8988T (cell line): ENCODE measurements at places on chromosomes 2 and 18.

GRCh38 chr18:39835303-39836030 lies 2119.6 kb upstream of the PIK3C3 start:
- DNase-seq: no peak

- DNase-seq: no peak
Measured at GRCh38 chr2:31136732-31137131, 1.5 kb downstream of the GALNT14 start.

DNA sequence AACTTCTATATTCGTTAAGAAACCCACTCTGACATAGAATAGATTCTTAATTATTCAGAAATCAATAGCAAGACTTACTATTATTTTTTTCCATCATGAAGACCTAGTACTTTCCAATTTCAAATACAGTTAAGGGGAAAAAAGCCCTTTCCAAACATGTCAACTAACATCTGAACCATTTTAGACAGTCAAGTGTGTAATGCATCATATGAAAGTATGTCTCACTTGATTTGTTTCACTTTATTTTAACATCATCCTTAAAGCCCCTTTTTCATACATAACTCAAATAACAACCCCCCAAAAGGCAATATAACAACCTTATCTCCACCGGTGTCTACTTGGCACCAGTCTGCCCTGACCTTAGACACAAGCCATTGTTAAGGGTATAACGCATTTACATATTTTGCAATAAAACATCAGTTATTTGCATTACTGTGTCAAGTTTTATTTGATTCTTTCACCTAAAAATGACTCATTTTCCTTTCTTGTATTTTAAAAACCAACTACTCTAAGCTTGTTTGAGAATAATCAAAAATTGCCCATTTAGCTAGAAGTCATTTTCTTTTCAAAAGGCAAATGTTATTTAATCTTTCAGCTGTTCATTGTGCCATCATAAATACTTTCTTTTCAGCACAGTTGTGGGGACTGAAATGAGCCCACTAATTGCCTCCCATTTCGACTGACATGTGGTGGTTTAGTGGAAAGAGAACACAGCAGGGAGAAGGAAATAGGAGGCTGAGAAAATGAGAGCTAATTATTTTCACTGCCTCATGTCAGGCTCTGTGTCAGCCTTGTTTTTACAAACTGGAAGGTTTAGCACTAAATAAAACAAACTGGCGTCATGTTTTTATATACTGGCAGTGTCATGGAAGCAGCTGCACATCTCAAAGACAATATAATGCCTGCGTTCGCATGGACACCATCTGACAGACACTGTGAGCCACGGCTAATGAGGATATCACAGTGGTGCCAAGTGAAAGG lies 104.7 kb upstream of the CDCA7 start:
- DNase-seq: no peak

DNA sequence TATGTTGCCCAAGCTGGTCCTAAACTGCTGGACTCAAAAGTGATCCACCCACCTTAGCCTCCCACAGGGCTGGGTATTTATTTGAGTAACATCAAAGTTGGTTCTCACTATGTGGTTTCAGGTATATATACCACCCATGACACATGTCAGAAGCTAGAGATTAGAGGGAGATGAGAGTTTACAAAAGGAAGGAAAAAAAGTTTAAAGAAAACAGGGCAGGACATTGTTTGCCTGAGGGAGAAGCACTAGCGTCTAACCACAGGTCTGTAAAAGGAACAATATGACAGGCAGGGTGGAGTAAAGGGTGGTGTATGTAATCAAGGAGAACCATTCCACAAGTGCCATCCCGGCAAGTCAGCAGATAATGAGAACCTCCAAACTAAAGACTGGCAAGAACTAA lies 8.5 kb downstream of the CEP76 start:
- no peak for DNase-seq

- DNase-seq: no peak
Measured at GRCh38 chr2:166867874-166868514, 20.3 kb upstream of the XIRP2 start.

DNA sequence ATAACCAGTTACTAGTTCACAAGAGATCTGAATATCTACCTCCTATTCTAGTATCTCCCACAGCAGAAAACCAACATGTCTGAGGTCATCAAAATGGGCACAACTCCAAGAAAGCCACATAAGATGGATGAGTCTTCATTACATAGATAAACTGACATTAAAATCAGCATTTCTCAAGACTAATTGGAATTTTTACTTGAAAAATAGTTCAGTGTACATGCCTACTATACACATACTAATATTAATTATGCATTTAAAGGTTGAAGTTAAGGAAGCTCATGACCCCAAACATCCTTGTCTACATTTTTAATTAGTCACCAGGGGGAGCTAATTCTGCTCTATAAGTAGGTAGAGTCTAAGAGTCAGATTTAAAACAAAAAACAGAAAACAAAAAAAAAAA lies 41.9 kb downstream of the ZNF521 start:
- DNase-seq: no peak
